Fibroblast of villous mesenchyme (primary cell): ENCODE measurements at places on chromosomes 12 and 14.

DNA sequence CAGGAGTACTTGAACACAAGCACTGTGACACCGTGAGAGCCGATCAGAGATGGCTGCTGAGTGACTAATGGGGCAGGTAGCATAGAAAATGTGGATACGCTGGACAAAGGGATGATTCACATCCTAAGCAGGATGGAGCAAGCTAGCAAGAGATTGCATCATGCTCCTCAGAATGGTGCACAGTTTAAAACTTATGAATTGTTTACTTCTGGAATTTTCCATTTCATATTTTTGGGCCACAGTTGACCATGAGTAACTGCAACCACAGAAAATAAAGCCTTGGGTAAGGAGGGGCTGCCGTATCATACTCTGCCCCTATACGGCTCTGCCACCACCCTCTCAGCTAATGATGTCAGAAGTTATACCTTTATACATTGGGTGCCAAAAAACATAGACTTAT, 23.3 kb upstream of the MARK3 start:
- peak; percentile 97 for DNase-seq

DNA sequence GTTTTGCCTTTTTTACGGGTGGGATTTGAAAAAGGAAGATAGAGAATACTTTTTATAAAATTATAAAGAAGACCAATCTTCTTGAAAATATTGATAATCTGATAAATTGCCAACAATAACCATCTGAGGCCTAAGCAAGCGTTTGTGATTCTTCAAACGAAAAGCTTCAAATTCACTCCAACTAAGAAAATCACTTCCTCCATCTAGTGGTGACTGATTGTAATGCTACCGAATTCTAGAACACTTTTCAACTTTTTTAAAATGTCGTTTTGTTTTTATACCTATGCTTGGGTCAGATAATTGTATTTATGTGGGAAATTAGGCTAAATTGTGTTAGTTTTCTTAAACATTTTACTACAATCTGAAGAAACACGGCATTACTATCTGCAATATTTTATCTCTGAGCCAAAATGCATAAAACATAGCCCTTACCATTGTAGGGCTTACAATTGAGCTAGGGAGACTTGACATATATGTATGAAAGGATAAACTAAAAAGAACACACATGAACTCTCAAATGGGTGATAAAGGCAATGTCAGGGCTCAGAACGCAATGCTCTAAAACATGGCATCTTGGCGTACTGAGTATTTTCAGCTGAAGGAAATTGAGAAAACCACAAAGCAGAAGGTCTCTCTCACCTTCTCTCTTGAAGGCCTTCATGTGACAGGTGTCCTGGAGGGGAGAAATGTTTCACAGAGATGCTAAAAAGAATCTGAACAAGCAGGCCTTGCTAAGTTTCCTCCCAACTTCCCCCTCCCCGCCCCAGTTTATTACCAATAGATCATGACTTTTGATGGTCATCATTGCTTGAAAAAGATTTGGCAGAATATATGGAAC, 36.8 kb upstream of the G2E3 start:
- peak; percentile 47 for DNase-seq

DNA sequence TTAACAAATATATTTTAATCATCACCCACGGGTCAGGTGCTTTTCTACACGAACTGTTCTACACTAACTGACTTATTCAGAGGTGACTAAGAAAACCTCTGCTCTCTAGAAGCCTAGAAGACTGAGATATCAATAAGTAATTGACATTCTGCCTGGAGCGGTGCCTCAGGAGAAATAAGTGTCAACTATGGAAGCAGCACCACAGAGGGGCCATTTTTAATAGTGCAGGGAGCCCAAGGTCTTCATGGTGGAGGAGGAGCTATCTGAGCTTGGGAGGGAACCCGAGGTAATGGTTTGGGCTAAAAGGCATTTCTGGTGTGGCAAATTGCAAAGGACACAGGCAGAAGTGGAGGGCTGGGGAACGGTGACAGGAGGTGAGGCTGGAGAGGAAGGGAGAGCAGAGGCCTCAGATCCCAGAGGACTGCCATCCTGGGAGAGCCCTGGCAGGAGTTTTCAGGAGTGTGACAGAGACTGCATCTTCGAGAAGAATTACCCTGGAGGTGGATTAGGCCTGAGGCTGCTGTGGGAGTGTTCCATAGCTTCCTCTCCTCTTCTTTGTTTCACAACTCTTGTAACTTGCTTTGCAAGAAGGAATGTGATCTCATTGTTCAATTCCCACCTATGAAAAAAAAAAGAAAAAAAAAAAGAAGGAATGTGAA, 123.1 kb downstream of the NPAS3 start:
- DNase-seq, result no peak

DNA sequence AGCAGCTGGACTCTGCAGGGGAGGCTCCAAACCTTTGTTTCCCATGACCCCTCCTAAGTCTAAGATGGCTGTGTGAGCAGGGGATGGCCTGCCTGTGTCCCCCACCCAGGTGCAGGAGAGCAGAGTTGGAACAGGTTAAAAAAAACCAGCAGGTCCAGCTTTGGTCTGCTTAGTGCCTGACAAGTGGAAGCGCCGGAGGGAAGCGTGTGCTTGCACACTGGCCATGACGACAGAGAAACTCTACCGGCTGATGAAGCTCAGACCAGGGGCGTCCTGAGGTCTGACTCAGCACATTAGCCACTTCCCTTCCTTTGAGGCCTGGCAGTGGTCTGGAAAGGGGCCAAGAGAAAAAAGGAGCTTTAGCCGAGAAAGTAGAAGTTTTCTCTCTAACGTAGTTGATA, 280.1 kb downstream of the VRK1 start:
- DNase-seq, result no peak

DNA sequence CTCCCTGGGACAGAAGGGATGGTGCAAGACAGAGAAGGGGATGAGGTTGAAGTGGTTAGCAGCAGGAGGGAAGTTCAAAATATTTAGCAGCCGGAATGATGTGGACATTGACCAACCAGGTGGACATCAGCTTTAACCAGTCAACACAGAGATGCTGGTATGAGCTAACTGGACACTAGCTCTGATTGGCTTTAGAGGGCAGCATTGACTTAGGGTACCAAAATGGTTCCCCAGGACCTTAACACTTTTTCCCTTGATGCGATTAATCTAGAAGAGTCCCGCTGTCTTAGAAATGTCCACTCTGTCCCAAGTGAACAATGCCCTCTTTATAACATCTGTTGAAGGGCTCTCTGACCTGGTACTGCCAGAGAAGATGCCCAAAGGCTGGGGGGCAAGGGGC, 134.0 kb upstream of the GSC start:
- DNase-seq, result no peak

DNA sequence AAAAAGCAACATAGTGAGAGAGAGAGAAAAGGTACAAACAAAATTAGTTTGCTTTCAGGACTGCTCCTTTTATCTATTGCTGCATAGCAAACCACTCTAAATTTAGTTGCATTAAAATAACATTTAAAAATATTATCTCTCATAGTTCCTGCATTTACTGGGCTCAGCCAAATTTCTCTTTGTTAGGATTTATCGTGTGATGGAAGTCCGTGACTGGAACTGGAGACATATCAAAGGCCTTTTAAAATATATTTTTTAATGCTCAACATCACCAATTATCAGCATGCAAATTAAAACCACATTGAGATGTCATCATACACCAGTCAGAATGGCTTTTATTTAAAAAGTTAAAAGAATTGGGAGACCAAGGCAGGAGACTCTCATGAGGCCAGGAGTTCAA, 107.6 kb upstream of the SYT1 start:
- DNase-seq, result no peak

DNA sequence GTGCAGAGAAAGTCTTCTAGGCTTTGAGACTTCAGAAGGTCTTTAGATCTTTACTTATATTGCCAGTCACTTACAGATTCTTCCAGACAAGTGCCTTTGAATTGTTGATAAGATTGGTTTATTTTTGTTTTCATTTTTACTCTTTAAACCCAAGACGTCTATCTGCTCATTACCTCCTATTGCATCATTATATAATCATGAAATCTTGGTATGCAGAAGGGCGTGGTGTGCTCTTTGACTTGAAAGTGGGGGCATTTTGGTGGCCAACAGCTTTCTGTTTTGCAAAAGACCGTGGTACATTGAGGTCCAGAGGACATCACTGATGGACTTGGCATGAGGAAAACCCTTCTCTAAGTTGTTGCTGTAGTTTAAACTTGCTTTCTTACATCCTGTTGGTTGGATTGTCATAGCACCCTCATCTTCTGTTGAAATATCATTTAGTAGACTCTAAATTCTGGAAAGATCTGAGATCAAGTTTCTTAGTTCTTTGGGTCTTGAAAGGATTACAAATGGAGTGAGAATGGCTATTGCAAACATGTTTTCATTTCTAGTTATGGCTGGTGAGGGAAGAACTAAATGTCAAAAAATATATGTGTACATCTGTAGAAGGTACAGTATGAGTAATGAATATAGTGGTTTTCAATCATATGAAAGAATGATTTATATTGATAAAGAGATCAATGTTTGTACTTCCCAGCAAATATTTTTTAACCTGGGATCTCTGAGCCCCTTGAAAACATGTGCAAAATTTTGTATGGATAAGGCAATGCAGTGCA, 441.8 kb downstream of the NRXN3 start:
- no peak for DNase-seq

GRCh38 chr12:124510301-124510970, 57.0 kb downstream of the NCOR2 start:
- DNase-seq, result no peak

GRCh38 chr14:69495341-69495921, 10.9 kb downstream of the PLEKHD1 start:
- no peak for DNase-seq

DNA sequence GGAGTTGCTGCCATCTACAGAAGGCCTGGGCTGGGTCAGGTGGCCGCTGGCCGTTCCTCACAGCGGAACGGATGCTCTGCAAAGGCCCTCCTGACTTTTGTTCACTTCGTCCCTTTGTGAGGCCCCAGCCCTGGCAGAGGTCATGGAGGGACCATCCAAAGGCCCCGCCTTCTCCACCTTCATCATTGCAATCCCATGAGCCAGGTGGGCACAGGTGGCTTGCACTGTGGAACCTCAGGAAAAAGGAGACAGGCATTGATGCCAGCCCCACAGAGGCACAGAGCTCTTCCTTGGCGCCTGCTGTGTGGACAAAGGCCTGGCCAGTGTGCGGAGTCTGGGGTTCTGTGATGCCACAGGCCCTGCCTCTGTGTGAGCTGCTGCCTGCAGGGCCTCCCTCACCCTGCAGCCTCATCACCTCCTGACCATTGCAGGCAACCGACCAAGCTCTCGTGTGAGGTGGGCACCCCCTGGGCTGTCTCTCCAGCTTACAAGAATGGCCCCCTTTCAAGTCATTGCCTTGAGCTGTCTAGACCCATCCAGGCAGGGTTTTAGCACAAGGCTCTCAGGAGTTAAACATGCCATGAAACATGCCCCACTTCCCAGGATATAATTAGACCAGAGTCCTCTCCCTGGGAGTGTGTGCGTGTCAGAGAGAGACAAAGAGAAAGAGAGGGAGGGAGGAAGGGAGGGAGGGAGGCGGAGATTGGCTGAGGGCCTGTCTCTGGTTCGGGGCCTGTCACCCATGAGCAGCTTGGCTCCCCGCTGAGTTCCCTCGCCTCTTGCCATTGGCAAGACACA, 19.3 kb downstream of the NFKBIA start:
- DNase-seq, result peak; percentile 91
